Colonic mucosa (tissue), 4 donors: ENCODE measurements at places on chromosomes 11 and 22. TPM values are rescaled to one million over a fixed set of nuclear protein-coding genes. Genes with fewer than 3 reads are reported as not detected.

DNA sequence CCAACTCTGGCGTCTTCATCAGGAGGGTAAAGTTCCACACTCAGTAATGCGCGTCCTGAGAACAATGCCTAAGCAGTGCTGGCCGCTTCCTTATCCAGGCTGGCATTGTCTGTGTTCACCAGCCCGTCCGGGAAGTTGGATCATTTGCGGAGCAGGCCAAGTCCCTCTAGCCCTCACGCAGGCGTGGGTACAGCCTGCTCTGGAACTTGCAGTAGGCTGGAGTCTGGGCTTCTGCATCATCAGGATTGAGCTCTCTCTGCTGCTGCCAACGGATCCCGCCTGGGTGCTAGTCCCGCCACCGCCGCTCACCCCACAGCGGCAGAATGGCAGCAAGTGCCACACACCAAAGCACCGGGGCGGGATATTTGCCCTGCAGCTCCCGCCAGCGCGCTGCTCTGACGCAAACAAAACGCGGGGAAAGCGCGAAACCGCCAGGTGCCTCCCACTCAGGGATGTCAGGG, 29.0 kb downstream of the GLYATL1 start:
- peak; percentile 40 for DNase-seq
- H3K4me3 ChIP-seq: no peak overlapping the region
- H3K4me1 ChIP-seq: no peaks in the 10 kb centered on the region
- no peaks in the 10 kb centered on the region for H3K36me3 ChIP-seq
- H3K27me3 ChIP-seq: no peaks in the 10 kb centered on the region

DNA sequence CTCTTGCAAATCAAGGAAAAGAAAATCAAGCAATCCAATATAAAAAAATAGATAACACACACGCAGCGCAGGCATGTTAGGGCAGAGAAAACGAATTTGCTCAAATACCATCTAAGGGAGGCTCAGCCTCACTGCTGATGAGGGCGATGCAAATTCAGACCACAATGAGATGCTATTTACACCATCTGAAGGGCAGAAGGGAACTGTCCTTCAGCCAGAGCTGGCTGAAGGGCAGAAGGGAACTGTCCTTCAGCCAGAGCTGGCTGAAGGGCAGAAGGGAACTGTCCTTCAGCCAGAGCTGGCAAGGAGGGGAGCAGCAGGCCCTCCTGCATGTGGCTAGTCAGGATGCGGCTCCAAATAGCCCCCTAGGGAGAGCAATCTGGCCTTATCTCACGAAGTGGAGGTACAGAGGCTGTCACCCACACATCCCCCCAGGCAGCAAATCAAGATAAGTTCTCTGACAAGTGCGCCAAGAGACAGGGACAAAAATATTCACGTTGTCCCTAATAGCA, 7.6 kb upstream of the SLC39A13 start:
- H3K36me3 ChIP-seq: no peaks in the 10 kb centered on the region
- peak overlapping the region; percentile 42 for H3K4me3 ChIP-seq
- H3K27me3 ChIP-seq: no peaks in the 10 kb centered on the region
- no peak for DNase-seq
- H3K4me1 ChIP-seq: peaks cover 5% of the 10 kb centered on the region
- peak overlapping the region; percentile 57 for H3K27ac ChIP-seq

MMP20 gene
- total RNA-seq: not detected

OR10D3 gene
- total RNA-seq: not detected

CCDC81 gene
- total RNA-seq: 0.53 TPM
